HS-27A (cell line): ENCODE measurements at places on chromosomes 3 and 15.

DNA sequence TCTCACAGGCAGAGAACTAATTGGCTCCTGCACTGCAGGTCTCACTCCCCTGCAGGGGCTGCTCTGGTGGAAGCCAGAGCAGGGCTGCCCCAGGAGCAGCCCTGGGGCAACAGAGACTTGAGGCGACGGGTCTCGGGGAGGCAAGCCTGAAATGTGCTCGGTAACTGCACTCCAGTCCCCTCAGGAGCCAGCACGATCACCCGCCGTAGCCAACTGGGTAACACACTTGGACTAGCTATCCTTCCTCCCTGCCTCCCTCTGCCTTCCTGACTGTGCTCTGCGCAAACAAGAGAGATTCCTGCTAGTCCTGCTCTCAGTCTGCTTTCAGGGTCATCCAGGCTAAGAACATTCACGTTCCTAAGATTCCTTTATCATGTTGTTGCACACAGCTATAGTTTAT, 140.7 kb upstream of the NSMCE3 start:
- DNase-seq = no peak

GRCh38 chr3:122559906-122560305, 4.2 kb downstream of the PARP9 start:
- no peak for DNase-seq

DNA sequence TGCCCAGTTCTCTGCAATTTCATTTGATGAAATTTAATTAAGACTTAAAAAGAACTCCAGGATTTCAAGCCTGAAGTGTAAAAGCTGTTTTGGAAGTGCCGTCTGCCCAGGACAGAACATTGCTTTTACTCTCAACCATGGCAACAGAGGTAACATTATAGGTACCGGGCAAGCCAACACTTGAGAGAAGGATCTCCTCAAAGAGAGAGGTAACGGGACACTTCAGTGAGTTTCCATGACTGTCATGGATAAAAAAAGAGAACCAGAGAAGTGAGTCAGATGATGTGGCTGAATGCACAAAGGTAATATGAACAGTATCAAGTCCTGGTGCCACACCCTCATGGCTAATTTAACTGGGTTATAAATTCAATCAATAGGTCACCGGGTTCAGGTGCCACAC, 130.2 kb upstream of the LMOD3 start:
- DNase-seq = no peak

GRCh38 chr3:23624305-23624704, 181.4 kb upstream of the UBE2E1 start:
- no peak for DNase-seq

DNA sequence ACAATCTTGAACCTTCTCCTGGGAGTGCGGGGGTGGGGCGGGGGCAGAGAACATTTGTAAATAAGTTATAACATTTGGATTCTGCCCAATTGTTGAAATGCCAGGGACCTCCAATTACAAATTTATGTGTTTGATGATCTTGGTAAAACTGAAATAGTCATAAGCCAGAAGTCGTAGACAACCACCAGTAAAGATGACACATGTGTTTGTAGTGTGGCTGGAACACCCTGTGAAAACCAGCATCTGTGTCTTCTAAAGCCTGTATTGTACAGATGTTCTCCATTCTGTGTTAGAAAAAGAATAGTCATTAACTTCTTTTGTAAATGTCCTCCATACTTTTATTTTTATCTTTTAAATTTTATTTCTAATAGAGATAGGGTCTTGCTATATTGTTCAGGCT, 61.8 kb downstream of the ARIH1 start:
- DNase-seq = no peak

GRCh38 chr15:75836959-75837334, 6.3 kb upstream of the UBE2Q2 start:
- DNase-seq = peak; percentile 45
